ENCODE measurements at places on chromosomes 2 and 18. TPM values are rescaled to one million over a fixed set of nuclear protein-coding genes. Genes with fewer than 3 reads are reported as not detected.

- no peaks in the 10 kb centered on the region for H3K27me3 ChIP-seq
- no peak for DNase-seq
- H3K27ac ChIP-seq = peak overlapping the region; percentile 23
- no peaks in the 10 kb centered on the region for H3K36me3 ChIP-seq
- peaks cover 28% of the 10 kb centered on the region for H3K4me1 ChIP-seq
- no peak overlapping the region for H3K4me3 ChIP-seq
These were observed 10.5 kb upstream of the CDK15 start for GRCh38 chr2:201795607-201796477.

DNA sequence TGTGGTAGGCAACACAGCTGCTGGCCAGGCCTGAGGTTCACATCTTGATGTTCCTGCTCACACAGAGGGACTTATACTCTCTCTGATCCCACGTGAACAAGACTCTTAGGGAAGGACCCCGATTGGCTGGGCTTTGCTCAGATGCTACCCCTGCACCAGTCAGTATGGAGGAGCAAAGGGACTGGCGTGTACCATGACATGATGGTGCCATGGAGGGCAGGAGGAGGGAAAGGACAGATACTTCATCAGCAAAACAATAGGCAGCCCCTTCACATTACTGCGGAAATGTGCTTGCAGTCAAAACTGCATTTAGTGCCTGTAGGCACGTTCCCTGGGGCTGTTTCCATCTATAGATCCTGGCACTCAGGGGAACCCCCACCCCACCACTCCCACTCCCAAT is 42.7 kb downstream of the ZFP36L2 start:
- peaks cover 11% of the 10 kb centered on the region for H3K4me1 ChIP-seq
- H3K27me3 ChIP-seq = no peaks in the 10 kb centered on the region
- no peak overlapping the region for H3K27ac ChIP-seq
- DNase-seq = no peak
- H3K36me3 ChIP-seq = no peaks in the 10 kb centered on the region

Gene ANKRD30BL
- total RNA-seq = not detected

DNA sequence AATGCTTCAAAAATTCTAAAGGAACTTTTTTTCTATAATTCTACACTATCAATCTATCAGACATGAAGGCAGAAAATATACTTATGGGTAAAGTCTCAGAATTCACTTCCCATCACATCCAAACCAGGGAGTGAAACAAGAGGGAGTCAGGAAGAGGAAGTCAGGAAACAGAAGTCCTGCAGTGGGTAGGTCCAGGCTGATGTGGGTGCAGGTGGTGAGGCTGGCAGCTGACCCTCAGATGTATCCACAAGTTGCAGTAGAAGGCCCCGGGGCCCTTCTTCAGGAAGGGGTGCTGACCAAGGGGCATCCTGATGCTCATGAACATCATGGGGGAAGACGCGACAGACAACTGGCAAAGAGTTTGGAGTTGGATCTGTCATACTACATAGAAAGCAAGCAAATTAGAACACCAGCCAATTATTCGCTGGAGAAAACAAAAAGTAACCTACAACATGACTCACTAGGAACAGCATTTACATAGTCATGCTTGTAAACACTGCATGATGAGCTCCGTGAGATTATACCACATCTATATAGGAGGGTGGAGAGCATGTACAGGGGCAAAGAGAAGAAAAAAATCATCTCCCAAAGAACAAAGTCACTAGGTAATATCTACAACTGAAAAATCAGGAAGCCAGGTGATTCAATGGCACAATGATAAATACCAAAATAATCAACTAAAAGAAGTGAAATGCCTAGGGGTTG is 4.2 kb downstream of the UXS1 start:
- H3K36me3 ChIP-seq = no peaks in the 10 kb centered on the region
- H3K4me3 ChIP-seq = no peak overlapping the region
- H3K27me3 ChIP-seq = no peaks in the 10 kb centered on the region
- peaks cover 22% of the 10 kb centered on the region for H3K4me1 ChIP-seq

- no peak overlapping the region for H3K27ac ChIP-seq
- DNase-seq = no peak
- no peaks in the 10 kb centered on the region for H3K36me3 ChIP-seq
- no peaks in the 10 kb centered on the region for H3K27me3 ChIP-seq
These were observed 41.9 kb downstream of the MAIP1 start for GRCh38 chr2:199997296-199997695.

DNA sequence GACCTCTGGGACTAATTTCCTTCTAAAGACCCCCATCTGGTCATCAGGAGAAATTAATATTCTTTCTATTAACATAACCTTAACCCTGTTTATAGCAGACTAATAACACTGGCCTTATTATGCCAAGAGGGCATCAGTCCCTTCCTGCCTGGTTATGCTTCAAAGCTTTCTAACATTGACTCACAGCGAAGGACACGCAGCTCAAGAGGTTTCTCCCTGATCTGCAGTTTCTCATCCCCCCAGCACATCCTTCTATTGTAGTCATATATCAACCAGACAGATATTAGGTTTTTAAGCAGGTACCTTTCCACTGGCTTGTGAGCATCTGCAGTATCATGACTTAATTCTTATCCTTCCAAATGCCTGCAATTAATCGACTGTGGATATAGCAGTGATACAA is 100.0 kb upstream of the CXCR4 start:
- no peak overlapping the region for H3K4me3 ChIP-seq
- H3K27ac ChIP-seq = no peak overlapping the region
- H3K4me1 ChIP-seq = peaks cover 8% of the 10 kb centered on the region
- DNase-seq = no peak
- no peaks in the 10 kb centered on the region for H3K36me3 ChIP-seq

GRCh38 chr2:105842555-105842954 is 97.8 kb downstream of the NCK2 start:
- no peak for DNase-seq
- H3K27ac ChIP-seq = peak overlapping the region; percentile 60
- H3K27me3 ChIP-seq = no peaks in the 10 kb centered on the region
- H3K4me1 ChIP-seq = peaks cover 49% of the 10 kb centered on the region
- H3K36me3 ChIP-seq = no peaks in the 10 kb centered on the region

DNA sequence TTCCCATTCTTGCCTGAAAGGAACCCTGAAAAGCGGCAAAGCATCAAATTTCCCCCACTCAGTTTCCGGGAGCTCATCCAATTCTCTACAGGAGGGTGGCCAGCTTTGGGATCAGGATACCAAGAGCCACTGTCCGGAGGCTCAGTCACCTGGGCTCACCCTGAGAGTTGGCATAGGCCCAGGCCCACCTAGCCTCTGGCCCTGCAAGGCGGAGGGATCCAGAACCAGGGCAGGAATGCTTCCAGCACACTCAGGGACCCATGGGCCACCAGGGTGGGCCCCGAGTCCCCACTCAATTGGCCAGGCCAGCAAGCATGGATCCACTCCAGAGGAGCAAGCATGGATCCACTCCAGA is 432.9 kb upstream of the MYT1L start:
- no peak overlapping the region for H3K4me3 ChIP-seq
- no peaks in the 10 kb centered on the region for H3K36me3 ChIP-seq
- peaks cover 15% of the 10 kb centered on the region for H3K4me1 ChIP-seq
- DNase-seq = no peak
- H3K27me3 ChIP-seq = no peaks in the 10 kb centered on the region

GRCh38 chr2:73970141-73970803 is 14.4 kb upstream of the TET3 start:
- no peak overlapping the region for H3K4me3 ChIP-seq
- H3K27me3 ChIP-seq = no peaks in the 10 kb centered on the region
- DNase-seq = no peak
- no peaks in the 10 kb centered on the region for H3K36me3 ChIP-seq
- no peak overlapping the region for H3K27ac ChIP-seq

Gene SNX17
- 88.2 TPM for total RNA-seq

Measured in mesothelial cell of epicardium (in vitro differentiated cells).